ENCODE measurements at places on chromosomes 1 and 21. TPM values are rescaled to one million over a fixed set of nuclear protein-coding genes. Genes with fewer than 3 reads are reported as not detected.
A peak's percentile ranks its signal among the peaks of the same experiment; 100 is the strongest.

The NPR1 gene
- 156 TPM for total RNA-seq

The OLFML3 gene
- total RNA-seq, result 44.3 TPM

The TRNP1 gene
- 1.7 TPM for total RNA-seq

The RIPPLY3 gene
- total RNA-seq, result not detected

The CFHR4 gene
- total RNA-seq, result not detected

The MARK1 gene
- total RNA-seq, result 19.2 TPM

The AHDC1 gene
- total RNA-seq, result 28.5 TPM

The PGM1 gene
- 180 TPM for total RNA-seq

The KCNA10 gene
- not detected for total RNA-seq

The NTMT2 gene
- total RNA-seq, result not detected

The CFH gene
- 72.7 TPM for total RNA-seq

The SPRR5 gene
- total RNA-seq, result not detected

The LDLRAD1 gene
- total RNA-seq, result not detected

DNA sequence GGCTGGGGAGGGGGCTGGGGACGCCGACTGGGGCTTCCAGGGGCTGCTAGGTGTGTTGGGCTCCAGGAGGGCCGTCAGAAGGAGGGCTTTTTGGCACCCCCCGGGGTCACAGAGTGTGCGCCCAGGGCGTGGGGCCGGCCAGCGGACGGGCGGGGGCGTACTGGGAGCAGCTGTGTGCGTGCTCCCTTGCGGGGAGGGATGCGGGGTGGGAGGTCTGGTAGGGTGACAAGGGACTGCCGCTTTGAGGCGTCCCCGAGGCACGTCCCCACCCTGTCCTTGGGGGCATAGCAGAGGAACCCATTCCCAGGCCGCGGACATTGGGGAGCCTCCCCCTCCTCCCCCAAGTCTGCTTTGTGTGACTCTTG is 1.1 kb downstream of the FOXO6 start:
- no peak for DNase-seq

DNA sequence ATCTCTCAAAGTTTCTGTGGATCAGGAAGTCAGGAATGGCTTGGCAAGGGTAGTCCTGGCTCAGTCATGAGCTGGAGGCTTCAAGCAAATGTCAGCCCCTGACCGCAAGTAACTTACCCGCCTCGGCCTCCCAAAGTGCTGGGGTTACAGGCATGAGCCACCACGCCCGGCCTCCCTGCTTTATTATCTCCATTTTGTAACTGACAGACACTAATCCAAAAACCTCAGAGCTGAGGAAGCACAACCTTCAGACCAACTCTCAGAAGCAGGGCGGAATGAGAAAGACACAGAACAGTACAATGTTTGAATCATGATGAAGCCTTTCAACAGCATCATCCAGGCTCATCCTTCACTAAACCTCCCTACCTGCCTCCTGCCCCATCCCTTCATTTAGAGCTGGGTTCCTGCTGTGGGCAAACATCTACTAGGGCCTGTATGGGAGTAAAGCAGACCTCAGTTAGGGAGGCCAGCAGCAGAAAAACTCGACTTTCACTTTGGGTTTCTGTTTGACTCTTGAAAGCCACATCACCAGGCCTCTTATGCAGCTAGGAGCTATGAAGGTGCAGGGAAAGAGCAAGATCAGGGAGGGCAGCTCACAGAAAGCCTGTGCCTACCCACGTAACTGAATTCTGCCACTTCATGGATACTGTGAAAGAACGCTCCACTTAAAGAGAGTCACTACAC is 84.4 kb upstream of the RAB4A start:
- no peak for DNase-seq

DNA sequence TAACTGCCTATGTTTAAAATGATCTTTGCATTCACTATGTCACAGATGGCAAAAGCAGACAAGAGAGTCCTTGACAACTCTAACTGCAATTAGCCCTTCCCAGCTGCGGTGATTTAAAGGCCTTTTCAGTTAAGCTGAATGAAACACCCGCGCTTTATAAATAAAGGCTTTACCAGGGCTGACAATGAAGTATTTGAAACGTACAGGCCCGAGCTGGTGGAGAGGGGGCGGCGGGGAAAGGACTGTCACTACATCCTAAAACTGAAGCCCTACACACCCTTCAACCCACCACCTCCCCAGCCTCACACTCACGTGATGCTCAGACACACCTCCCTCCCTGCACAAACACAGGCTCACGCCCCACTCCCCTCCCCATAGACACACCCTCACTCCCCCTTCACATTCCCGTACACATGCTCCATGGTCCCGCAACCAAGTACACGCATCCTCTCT is 45.5 kb downstream of the GRIK3 start:
- DNase-seq, result no peak

GRCh38 chr21:46252840-46253239 is 24.3 kb upstream of the LSS start:
- peak; percentile 8 for DNase-seq

GRCh38 chr1:159924791-159925718 is at the start of gene TAGLN2:
TAGLN2 (minus strand) TSS chr1:159925507; CDS start chr1:159920509, 4,998 bp downstream.
- peak; percentile 98 for DNase-seq

- no peak for DNase-seq
Observed at GRCh38 chr1:206955476-206956451, 9.5 kb upstream of the PIGR start.

DNA sequence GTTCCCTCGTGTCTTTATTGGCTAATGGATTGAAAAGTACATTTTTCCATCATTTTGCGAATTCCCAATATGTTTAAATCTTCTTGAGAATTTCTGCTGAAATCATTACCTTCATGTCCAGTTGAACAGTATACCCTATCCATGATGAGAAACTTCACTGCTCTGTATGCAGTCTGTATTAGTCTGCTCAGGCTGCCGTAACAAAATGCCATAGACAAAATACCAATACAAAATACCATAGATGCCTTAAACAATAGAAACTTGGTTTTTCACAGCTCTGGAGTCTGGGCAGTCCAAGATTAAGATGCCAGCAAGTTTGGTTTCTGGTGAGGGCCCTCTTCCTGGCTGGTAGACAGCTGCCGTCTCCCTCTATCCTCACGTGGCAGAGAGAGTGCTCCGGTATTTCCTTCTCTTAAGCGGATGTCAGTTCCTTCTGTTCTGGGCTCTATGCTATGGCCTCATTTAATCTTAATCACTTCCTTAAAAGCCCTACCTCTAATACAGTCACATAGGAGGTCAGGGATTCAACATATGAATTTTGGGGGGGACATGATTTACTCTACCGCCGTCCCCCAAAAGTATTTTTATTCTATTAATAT is 27.0 kb downstream of the CXADR start:
- no peak for DNase-seq

GRCh38 chr1:91745640-91746373 is 140.1 kb downstream of the TGFBR3 start:
- DNase-seq, result no peak

DNA sequence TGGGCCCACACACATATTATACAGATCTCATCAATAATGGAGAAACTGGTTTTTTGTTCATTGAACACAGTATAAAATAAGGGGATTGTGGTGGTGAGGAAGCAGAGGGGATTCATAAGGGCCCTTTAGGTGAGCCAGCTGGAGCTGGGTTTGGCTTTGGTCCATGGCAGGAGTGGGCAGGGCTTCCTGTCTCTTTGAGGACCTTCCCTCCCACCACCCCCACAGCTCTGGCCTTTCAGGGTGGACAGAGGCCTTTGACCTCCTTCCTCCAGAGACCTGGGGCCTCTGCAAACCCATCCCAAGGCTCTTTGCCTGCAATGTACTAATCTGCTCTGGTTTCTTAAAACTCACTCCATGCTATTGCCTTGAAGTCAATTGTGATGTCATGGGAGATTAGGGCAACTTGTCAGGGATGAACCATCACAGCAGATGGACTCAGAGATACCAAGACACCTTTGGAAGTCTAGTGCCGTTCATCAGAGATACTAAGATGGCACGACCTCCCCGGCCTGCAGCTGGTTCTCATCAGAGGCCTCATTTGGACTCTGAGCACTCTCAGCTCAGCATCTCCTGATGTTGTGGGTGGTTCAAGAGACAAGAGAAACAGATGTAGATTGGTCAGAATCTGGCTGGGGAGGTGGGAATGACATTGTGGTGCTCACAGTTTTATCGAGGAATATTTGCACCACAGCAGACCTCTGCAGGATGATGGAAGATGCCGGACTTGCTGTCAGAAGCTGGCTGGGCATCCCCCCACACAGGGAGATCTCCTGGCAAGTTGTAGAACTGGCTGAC is 37.9 kb downstream of the LHX4 start:
- DNase-seq, result no peak

DNA sequence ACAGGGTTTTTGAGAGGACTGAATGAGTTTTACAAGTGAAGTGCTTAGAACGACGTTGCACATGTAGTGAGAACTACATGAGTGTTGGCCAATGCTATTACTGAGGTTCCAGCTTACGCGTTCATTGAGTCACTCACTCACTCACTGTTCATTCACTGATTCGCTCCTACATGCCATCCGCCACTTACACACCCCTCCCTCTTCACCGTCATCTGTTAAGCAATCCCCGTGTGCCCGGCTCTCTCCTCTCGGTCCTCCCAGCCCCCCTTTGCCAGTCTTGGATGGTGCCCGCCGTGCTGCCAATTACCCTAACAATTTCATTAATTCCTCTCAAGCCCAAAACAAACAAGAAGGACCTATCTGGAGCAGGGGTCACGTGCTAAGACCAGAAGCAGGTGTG is 27.3 kb upstream of the EPHA2 start:
- no peak for DNase-seq

- no peak for DNase-seq
Observed at GRCh38 chr1:208272713-208273112, 28.5 kb upstream of the PLXNA2 start.

DNA sequence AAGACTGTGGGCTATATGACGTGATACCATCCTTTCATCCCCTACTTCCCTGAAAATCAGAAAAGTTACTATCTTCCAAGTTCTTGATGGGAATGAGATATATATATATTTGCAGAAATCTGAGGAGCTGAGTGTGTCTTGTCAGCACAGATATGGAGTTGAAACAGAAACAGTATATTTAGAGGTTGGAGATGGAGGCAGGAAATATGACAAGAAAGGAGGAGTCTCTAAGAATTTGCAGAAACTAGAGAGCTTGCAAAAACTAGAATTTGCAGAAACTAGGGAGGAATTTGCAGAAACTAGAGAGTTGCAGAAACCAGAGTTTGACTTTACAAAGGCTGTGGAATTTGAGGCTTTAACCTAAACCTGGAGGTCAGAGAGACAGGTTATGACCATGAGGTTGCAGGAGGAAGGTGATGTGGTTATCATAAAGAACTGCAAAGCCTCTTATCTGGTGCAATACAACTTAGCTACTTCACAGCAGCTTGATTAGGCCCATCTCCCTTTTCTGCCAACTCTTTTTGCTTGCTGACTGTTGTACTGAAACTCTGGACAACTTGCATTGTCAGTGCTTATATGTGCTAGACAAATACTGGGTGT is 22.3 kb downstream of the XCL2 start:
- no peak for DNase-seq

- no peak for DNase-seq
Observed at GRCh38 chr1:244839656-244840055, 4.2 kb downstream of the COX20 start.

DNA sequence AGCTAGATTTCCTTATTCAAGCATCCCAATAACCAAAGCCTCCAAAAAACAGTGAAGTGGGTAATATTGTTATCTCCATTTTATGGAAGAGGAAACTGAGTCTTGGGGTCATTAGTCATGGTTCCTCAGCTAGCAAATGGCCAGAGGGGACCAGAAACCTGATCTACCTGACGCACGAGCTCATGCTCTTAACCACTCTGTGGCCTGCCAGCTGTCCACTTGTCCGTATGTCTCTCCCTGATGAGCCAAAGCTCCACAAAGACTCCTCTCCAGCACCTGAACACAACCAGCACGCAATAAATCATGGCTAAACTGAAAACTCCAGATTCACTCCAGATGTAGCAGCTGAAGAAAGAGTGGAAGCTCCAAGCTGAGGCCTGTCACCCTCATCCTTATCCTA is 5.8 kb downstream of the CAPN8 start:
- DNase-seq, result no peak

GRCh38 chr1:171643156-171643555 is 9.3 kb downstream of the MYOC start:
- no peak for DNase-seq

- peak; percentile 75 for DNase-seq
Observed at GRCh38 chr21:44085491-44086321, 21.5 kb upstream of the PWP2 start.

DNA sequence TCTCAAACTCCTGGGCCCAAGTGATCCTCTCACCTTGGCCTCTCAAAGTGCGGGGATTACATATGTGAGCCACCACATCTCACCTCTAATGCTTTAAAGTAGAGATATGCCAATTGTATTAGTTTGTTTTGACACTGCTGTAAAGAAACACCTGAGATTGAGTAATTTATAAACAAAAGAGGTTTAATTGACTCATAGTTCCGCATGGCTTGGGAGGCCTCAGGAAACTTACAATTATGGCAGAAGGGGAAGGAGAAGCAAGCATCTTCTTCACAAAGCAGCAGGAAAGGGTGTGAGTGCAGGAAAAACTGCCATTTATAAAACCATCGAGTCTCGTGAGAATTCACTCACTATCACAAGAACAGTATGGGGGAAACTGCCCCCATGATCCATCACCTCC is 3.5 kb upstream of the MYCL start:
- DNase-seq, result no peak

GRCh38 chr21:35256468-35256988 is 207.4 kb upstream of the RUNX1 start:
- DNase-seq, result no peak

DNA sequence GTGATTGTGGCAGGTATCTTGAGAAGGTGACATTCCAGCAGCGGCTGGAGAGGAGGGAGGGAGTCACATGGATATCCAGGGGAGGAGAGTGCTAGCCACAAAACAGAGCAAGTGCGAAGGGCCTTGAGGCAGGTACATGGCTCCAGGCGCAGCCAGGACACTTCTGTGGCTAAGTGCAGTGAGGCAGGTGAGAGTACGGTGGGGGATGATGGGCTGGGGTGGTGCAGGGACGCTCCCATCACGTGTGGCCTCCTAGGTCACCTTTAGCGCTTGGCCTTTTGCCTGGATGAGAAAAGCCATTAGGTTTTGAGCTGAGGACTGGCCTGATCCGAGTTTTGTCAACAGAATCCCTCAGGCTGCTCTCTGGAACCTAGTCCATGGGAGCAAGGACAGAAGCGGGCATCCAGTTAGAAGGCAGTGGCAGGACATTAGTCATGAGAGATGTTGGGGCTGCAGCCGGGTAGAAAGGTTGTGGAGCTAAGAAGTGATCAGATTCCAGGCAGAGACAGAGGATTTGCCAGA is 31.6 kb downstream of the SMYD2 start:
- no peak for DNase-seq

GRCh38 chr21:39020751-39021477 is 162.3 kb downstream of the PSMG1 start:
- DNase-seq, result no peak

GRCh38 chr21:14737922-14738321 is 191.8 kb upstream of the SAMSN1 start:
- no peak for DNase-seq

- DNase-seq, result no peak
Observed at GRCh38 chr1:56908619-56909221, 54.1 kb downstream of the C8A start.

Measured in mesenteric fat pad (tissue), 1 donor.